ENCODE measurements at places on chromosomes 7 and 10.

- no peak for DNase-seq
These were observed 370.8 kb downstream of the PLXNA4 start for GRCh38 chr7:132205509-132205908.

DNA sequence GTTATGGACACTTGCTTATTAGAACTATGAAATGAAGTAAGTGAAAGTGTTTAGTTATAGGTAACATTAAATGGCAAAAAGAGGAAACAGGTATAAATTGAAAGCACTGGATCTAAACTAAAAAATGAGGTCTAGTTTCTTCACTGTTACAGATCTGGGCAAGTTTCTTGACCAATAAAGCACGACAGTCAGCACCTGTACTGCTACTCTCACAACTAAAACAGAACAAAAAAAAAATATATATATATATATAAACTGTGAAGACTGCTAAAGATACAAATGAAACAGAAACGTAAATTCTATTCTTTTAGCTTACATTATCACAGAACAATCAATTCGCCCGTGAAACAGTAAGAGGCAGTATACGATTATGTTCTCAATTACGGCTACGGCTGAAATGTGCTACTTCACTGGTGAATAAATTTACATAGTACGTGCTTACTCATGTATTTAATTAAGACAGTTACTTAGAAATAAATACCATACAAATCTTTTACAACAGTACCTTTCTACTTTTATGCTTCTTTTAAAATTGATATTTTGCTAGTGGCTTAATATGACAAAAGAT lies 4.2 kb downstream of the AHR start:
- DNase-seq: peak; percentile 42

- no peak for DNase-seq
These were observed 4.2 kb downstream of the GTPBP4 start for GRCh38 chr10:992467-992866.

GRCh38 chr7:57203161-57203791 lies 71.0 kb upstream of the ZNF479 start:
- DNase-seq: no peak
